HT-29 (cell line): ENCODE measurements at places on chromosomes 2 and 18. TPM values are rescaled to one million over a fixed set of nuclear protein-coding genes. Genes with fewer than 3 reads are reported as not detected.

Gene NYAP2
- total RNA-seq, result 0.05 TPM in 1 of 2 replicates, not detected in the other

Gene LIMS3
- total RNA-seq, result 1.3 and 2.0 TPM in 2 replicates

Gene TP53I3
- total RNA-seq, result 28.7 and 28.9 TPM in 2 replicates

Gene MAPK4
- total RNA-seq, result not detected in 2 replicates

Gene PTGR3
- 7.0 and 16.1 TPM in 2 replicates for total RNA-seq

Gene CHST10
- not detected in 2 replicates for total RNA-seq

Gene PPP1R1C
- 0.13 TPM in 1 of 2 replicates, not detected in the other for total RNA-seq

Gene ITGA4
- total RNA-seq, result not detected in 2 replicates

Gene TRABD2A
- total RNA-seq, result 2.3 and 3.1 TPM in 2 replicates

Gene TMEM131
- 8.7 and 14.1 TPM in 2 replicates for total RNA-seq

Gene MC4R
- total RNA-seq, result not detected in 2 replicates

Gene TFPI
- 30.4 and 38.4 TPM in 2 replicates for total RNA-seq

Gene GKN2
- not detected in 2 replicates for total RNA-seq

Gene FKBP1B
- total RNA-seq, result not detected in 2 replicates

Gene PAX8
- 1.5 and 3.4 TPM in 2 replicates for total RNA-seq

Gene MEIS1
- total RNA-seq, result 3.1 and 7.7 TPM in 2 replicates

Gene RBM44
- total RNA-seq, result 0.08 and 0.13 TPM in 2 replicates

Gene CDH19
- total RNA-seq, result not detected in 2 replicates

Gene CLIP4
- 9.1 and 11.3 TPM in 2 replicates for total RNA-seq

Gene TPRKB
- 16.6 and 18.8 TPM in 2 replicates for total RNA-seq

Gene HIBCH
- 8.6 and 10.0 TPM in 2 replicates for total RNA-seq

Gene CKAP2L
- total RNA-seq, result 2.5 and 4.0 TPM in 2 replicates

Gene DYSF
- not detected in 2 replicates for total RNA-seq

Gene CAPN14
- not detected in 2 replicates for total RNA-seq

Gene ZNF396
- total RNA-seq, result 0.03 TPM in 1 of 2 replicates, not detected in the other

Gene RSAD2
- 0.78 and 1.6 TPM in 2 replicates for total RNA-seq

Gene KCNJ3
- 2.2 and 2.3 TPM in 2 replicates for total RNA-seq

Gene CD8B
- total RNA-seq, result not detected in 2 replicates
